Renal cortical epithelial cell (primary cell): ENCODE measurements at places on chromosomes 2 and 18. TPM values are rescaled to one million over a fixed set of nuclear protein-coding genes. Genes with fewer than 3 reads are reported as not detected.

DNA sequence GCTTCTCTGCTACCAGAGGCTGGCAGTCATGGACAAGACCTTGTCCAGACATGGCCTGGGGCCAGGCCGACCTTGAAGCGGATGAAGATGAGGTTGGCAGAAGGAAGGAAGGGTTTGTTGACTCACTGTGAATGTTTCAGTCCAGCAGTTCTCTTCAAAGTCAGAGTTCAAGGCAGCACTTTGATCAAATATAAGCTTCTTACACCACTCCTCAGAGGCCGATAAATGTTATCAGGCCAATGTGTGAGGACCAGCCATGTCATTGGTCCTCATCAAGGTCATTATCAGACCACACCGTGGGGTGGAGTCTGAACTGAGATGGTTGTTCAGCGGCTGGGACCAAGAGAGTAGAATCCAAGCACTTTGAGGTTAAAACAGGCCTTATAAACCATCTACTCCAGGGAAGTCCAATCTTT lies 35.5 kb downstream of the QPCT start:
- DNase-seq = peak; percentile 64

KIF3C gene
- total RNA-seq = 28.9 and 41.7 TPM in 2 replicates

- DNase-seq = no peak
Measured at GRCh38 chr18:56825878-56826277, 174.7 kb downstream of the WDR7 start.

- DNase-seq = peak; percentile 94
Measured at GRCh38 chr2:202135091-202135874, 62.2 kb downstream of the KIAA2012 start.

DNA sequence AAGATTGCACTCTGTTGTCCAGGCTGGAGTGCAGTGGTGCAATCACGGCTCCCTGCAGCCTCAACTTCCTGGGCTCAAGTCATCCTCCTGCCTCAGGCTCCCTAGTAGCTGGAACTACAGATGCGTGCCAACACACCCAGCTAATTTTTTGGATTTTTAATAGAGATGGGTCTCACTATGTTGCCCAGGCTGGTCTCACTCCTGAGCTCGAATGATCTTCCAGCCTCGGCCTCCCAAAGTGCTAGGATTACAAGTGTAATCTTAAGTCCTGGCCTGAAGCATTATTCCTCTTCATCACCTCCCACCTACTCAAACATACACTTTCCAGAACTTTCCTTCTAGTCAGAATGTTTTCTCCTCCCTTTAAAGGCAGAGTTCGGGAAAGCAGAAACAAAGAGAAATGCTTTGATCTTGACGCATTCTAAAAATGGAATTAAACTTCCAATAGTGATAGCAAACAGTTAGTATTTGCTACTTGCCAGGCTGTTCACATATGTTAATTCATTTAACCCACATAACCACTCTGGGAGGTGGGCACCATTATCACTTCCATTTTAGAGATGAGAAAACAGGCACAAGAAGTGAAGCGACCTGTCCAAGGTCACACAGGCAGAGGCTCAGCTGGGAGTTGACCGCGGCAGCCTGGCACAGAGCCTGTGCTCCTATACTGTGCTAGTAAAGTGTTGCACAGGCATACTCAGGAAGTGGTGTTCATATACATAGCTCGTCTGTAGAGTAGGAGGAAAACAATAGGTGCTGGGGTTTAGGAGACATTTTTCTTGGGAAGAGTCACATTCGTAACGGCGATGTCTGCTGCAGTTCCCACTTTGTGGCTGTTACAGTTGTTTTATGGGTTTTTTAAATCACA lies 24.6 kb downstream of the TEX44 start:
- DNase-seq = no peak

DNA sequence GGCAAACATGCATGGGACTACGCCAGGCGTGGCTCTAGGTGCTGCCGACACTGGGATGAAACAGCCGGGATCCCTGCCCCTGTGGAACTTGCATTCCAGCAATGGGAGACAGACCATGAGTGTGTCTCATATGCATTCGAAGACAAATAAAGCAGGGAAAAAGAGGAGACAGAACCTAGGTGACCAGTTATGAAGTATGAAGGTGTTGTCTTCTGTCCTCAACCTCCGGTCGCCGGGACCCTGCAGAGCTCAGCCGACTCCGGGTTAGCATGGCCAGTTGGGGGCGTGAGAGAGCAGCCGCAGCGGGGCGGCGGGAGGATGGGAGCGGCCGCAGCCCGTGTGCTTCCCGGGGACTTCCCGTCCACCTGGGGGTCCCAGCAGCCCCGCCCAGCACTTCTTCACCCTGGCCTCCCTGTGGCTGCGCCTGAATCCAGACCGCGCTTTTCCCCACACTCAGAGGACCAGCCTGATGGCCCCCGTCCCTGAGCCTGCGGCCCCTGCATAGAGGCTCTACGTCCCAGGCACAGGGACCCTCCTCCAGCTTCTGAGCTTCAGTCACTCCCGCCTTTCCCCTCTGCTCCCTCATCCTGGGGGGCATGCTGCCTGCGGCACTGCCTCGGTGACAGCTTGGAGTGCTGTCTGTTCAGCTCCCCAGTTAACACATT lies 11.4 kb downstream of the ID2 start:
- no peak for DNase-seq

- no peak for DNase-seq
Measured at GRCh38 chr2:54535599-54536195, 79.6 kb downstream of the SPTBN1 start.

NYAP2 gene
- not detected in 2 replicates for total RNA-seq

- DNase-seq = no peak
Measured at GRCh38 chr18:36496022-36496421, 198.5 kb downstream of the FHOD3 start.

GRCh38 chr18:62781893-62782292 lies 66.6 kb downstream of the PHLPP1 start:
- DNase-seq = peak; percentile 54

DNA sequence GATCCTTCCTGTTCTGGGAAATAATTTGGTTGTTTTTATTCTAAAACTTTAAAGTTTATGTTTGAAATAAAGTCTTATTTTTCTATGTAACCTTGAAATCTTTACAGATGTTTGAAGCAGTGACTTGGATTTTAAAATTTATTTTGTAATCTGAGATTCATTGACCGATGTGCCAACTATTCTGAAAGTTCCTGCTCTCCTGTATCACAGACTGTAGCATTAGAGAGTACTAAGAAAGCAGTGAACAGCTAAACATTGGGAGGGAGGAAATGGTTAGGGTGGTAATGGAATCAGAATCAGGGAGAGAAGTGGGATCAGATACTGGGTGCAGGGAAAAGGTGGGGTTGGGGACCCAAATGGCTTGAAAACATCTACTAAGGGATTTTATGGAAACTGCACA lies 69.9 kb downstream of the CDC42EP3 start:
- DNase-seq = no peak
